ENCODE measurements at places on chromosomes 12 and 14. TPM values are rescaled to one million over a fixed set of nuclear protein-coding genes. Genes with fewer than 3 reads are reported as not detected.

DNA sequence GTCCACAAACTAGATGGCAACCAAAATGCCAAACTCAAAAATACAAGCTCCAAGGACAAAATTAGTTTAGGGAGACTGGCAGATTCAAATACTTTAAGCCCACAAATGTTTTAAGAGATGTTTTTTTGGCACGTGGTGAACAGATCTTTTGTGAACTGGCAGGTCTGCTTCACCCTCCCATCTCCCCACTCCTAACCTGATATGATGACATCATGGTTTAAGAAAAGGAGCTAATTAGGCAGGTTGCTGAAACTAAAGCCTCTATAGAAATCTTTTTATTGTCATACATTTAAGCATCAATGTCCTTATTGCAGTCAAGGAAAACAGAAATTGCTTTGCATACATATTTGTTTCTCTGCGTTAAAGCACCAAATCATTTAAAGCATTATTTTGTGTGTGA, 5.8 kb downstream of the LRIG3 start:
- no peak for DNase-seq

- peak; percentile 8 for DNase-seq
These were observed 15.7 kb downstream of the CAPZA3 start for GRCh38 chr12:18753481-18754123.

GRCh38 chr14:94028450-94028826, 2.3 kb downstream of the OTUB2 start:
- no peak for DNase-seq

GRCh38 chr14:69559581-69560011, 15.1 kb downstream of the CCDC177 start:
- peak; percentile 71 for DNase-seq

GRCh38 chr12:131818821-131819585, 9.2 kb upstream of the MMP17 start:
- DNase-seq, result no peak

DNA sequence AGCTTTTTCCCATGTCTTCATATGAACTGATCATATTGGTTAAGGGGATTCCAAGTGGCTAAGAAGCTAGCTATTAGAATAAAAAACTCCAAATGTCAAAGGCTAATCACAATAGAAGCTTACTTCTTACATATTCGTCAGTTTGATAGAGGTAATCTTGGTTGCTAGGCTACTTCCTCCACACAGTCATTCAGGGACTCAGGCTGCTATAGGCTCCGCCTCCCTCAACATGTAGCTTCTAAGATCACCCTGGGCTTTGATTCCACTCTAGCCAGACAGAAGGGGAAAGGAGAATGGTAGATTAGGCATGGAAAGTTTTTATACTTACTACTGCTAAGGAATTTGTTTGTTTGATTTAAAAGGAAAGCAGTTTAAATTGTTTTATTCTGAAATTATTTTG, 207.9 kb downstream of the EFCAB11 start:
- DNase-seq, result no peak

DNA sequence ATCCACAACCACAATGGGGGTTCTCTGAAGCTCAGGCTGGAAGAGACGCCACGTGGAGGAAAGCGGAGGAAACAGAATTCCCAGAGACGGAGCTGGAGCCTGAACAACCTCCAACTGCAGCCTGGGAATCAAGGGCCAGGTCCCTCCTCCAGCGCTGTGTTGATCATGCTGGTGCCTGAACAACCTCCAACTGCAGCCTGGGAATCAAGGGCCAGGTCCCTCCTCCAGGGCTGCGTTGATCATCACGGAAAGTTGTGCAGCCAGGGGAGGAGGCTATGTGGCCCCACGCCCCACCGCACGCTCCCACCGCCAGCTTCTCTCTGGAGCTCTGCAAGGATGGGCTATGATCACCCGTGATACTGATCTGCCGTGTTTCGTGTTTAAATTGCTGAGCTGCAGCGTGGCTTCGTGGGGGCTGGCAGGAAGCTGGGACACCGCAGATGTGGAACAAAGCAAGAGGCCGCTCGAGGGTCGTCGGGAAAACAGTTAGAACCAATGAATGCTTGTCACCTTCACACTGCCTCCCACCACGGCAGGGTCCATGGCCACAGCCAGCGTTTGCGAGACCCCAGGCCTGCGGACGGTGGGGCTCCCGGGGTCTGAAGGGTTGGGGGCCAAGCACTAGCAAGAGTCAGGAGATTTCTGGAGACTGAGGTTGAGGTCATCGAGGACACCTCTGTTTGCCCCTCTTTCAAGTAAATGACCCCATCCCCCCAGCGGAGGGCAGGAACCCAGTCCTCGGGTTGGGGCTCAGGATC, 51.8 kb upstream of the FBRSL1 start:
- no peak for DNase-seq

GRCh38 chr14:102781063-102781462, 3.8 kb downstream of the TRAF3 start:
- DNase-seq, result no peak

DNA sequence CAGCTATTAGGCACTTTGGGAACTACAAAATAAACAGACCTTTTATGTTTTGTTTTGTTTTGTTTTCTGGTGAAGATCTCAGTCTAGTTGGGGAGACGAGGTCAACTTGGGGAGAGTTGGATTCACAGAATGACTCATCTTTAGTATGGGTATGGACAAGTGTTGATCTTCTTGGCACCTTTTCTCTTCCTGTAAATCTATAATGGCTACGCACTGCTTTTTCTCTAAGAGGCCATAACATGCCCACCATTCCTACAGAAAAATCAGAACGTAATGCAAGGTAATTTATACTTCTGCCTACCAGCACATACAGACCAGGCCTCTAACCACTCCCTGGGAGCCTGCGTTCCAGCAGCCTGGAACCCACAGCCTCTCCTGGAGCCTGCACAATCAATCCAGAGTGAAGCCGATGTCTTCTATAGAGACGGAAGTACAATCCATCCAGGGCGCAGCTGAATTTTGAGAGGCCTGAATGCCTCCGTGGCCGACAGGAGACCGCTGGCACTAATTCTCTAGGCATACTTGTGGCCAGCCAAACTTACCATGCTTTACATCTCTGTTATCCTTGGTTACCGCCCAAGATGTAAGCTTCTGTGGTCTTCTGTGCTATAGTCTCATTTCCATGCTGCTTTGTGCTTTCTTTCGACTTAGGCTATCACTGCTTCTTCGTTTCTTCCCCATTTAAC, 717 bp downstream of the PPHLN1 start:
- DNase-seq, result peak; percentile 48

DNA sequence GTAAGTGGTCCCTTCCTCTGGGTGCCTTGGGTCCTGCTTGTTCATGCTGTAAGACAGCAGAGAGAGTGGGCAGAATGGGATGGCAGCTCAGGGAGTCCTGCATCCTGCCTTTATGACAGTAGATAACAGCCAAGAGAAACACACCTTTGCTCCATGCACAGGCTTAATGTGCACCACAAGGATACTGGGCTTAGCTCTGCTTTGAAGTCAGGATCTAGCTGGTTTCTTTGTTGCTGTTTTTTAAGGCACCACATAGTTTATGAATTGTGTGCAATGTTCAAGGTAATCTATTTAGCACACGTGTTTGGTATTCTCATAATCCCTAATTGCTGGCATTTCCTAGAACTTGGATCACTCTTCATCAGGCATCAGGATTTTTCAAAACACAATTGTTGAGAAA, 239.5 kb upstream of the DCN start:
- DNase-seq, result no peak

GRCh38 chr12:54602661-54603060, 14.2 kb upstream of the PPP1R1A start:
- no peak for DNase-seq

DNA sequence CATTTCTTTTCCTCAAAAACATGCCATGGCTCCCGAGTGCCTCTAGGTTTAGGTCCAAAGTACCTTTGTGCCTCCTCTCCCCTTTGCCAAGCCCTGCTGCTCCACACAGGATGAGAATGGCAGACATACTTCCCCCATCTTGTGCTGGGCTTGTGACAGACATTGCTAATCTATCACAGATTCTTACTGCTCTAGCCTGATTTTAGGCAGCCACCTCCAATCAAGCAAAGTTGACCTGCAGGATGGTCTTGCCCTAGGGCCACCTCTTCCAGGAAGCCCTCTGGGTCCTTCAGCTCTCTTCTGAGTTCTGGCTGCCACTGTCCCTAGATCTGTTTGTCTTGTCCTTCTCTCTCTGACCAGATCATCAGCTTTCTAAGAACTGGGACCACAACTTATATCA, 20.5 kb downstream of the FOXN4 start:
- DNase-seq, result no peak

GRCh38 chr12:122989225-122989839, 8.9 kb downstream of the ARL6IP4 start:
- no peak for DNase-seq

DNA sequence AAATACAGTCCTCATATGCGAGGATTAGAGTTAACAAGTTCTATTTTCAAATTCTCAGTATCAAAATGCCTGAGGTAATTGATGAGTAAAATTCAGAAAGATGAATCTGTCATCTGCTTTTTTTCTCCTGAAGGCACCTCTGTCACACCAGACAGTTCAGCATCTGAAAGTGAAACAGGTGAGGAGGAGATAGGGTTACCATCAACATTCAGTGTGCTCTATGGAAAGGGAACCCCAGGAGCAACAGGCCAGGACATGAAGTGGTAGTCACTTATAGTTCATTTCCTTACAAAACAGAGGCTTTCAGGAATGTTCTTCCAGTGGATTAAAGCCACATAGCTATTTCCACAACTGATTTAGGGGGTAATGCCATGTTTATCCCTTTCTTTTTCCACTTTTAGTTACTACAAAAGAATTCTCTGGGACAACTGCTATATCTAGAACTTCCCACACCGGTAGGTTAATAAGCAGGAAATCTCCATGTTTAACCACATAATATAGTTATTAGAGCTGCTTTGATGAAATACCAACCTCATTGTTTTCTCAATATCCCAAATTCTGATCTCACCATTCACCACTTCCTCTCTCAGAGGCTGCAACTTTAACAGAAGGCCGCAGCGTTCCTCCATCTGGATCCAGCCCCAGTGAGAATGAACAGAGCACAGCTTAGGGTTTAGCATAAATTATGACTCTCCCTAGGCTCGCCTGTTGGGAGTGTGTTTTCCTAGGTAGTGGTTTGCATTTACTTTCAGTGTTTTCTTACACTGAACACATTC, 177.0 kb upstream of the CNTN1 start:
- peak; percentile 49 for DNase-seq

GRCh38 chr12:1630133-1630826, 1.2 kb downstream of the WNT5B start:
- peak; percentile 72 for DNase-seq

DNA sequence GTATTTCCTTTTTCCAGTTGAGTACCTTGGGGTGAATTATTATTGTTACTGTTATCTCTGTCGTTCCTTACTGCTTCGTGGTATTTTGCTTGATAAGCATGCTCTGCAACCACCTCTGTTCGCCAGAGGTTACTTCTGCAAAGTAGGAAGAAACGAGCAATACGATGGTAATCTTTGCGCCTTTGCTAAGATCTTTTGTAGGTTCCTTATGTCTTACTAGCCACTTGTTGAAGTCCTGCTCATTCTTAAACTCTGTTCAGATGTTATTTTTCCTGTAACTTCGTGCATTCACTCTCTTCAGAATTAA, 729 bp upstream of the M6PR start:
- DNase-seq, result no peak

DNA sequence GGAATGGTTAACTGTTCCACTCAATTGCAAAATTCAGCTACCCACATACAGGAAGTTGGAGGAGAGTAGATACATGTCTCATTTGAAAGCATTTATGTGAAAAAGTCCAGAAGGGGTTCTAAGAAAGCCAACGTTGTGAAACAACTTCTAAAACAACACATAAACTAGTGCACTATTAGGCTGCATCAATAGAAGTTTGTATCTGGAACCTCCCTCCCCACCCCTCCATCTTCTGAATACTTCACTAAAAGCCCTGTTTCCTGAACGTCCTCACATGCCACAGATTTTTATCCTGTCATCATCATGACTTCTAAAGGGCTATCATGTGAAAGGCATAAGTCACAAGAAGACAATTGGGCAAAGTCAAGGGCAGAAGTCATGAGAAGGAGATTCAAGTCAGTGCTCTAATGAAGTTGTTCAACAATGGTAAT, 5.5 kb downstream of the KRT79 start:
- no peak for DNase-seq

DNA sequence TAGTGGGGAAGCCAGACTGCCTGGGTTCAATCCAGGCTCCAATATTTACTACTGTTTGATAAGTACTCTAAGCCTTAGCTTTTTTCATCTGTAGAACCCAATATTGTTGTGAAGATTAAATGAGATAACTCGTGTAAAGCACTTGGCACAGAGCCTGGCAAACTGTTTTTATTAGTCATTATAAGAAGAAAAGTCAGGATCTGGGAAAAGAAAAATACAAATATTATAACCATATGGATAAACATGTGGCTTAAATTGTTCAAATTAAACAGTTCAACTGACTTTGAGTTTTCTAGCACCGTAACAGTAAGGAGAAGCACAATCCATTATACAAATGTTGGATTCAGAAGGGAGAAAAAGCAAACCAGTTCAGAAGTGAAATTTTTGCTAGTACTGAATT, 22.0 kb upstream of the CDK17 start:
- DNase-seq, result no peak

DNA sequence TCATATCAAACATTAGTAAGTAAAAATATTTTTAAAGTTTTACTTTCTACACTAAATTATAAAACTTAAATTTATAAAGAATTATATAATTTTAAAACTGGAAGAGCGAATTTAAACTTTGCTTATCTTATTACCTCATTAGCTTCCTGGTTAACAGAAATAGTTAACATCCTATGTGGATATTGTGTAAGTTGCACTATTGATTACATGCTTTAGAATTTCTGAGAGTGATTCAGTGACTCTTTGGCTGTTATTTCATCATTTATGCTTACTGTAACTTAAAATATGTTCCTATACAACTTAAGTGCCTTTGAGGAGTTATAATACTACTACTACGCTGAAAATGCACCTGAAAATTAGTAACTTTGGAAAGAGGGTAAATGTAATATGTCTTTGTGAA, 101.4 kb downstream of the FOXA1 start:
- no peak for DNase-seq

Gene NEMP1
- 2.1 TPM for polyA plus RNA-seq

Gene CMAS
- 45.2 TPM for polyA plus RNA-seq

Gene TBPL2
- polyA plus RNA-seq, result not detected

Gene GLI1
- polyA plus RNA-seq, result 1.4 TPM

Gene AMN
- 121 TPM for polyA plus RNA-seq

Gene NRIP2
- polyA plus RNA-seq, result 15.9 TPM

Gene CYP46A1
- polyA plus RNA-seq, result 2.5 TPM

Gene LDHB
- polyA plus RNA-seq, result 2,485 TPM

Gene A2ML1
- polyA plus RNA-seq, result not detected

Gene FOXN4
- polyA plus RNA-seq, result 0.82 TPM

Data from kidney (tissue), 22 donors.